ENCODE measurements at places on chromosomes 6 and 20.
A peak's percentile ranks its signal among the peaks of the same experiment; 100 is the strongest.

- no peak for DNase-seq
These were observed at the start of gene TRIM31 for GRCh38 chr6:30113003-30113759. TRIM31 (minus strand) TSS chr6:30113090; CDS start chr6:30112805, 285 bp downstream.

DNA sequence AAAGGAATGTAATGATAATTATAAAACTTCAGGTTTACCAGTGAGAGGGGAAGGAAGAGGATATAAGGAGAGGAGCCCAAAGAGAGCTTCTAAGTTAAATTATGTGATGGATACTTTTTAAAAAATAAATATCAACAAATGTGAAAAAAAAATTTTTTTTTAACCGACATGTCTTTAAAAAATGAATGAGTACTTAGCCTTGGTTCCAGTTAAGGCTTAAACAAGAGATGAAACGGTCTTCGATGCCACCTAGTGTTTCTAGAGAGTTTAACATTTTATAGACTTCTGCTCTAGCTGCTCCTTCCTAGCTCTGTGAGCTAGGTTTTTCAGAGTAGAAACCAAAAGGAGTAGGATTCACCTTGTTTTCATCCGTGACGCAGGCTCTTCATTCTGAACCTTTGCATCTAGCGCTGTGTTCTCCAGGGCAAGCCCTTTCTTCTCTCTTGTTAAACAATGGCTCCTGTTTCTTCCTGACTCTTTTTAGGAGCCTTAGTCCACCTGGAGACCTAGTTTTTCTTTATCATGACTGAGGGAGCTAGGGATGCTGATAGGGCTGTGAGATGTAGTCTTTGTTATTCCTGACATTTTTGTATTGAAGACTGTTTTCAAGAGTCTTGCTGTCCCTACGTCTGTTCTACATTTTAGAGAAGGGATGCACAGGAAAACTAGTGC lies 42.4 kb upstream of the GNRH2 start:
- no peak for DNase-seq

DNA sequence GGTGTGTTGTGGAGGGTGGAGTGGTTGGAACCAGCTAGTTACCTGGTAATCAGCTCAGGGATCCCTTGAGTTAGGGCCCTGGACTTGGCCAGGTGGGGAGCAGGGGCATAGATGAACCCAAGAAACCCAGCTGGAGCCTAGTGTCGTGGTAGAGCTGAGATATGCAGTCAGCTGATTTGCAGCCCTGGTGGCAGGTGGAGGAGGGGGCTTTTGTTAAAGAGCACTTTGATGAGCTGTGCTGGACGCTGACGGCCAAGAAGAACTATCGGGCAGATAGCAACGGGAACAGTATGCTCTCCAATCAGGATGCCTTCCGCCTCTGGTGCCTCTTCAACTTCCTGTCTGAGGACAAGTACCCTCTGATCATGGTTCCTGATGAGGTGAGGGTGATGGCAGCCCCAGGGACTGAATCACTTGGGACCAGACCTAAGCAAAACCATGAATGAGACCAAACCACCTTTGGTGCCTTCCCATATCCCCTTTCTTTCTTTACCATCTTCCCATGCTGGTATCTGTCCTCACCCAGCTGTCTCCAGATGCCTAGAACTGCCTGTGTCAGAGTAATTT lies 12.7 kb downstream of the DEF6 start:
- no peak for DNase-seq

- peak; percentile 47 for DNase-seq
These were observed 775 bp downstream of the PFDN4 start for GRCh38 chr20:54208548-54209176.

DNA sequence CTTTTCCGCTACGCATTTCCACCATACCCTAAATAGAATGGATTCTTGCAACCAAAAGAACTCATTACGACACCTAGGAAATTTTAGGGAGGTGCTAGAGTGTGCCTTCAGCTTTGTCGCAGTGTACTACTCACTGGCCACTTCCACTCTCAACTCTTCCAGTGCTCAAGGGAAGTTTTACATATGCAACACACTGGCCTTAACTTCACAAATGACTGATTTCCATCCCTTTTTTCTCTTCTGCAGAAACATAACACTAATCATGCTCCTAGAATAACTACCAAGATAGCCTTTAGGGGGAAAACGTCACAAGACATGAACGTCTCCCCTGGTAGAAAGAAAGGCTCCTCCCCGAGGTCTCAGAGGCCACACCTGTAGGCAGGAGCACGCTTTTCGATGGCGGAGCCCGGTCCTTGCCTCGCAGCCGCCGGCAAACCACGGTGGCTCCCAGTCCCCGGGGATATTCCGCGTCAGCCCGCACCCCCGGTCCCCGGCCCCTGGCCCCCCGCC lies 584 bp downstream of the LYRM4 start:
- DNase-seq = peak; percentile 36

- DNase-seq = peak; percentile 46
These were observed 73.2 kb downstream of the NCR2 start for GRCh38 chr6:41408576-41408975.

- no peak for DNase-seq
These were observed 11.2 kb downstream of the GCNT2 start for GRCh38 chr6:10532392-10532791.

GRCh38 chr20:2109425-2110210 lies 8.0 kb downstream of the STK35 start:
- DNase-seq = no peak

- no peak for DNase-seq
These were observed 243.9 kb downstream of the TAF4 start for GRCh38 chr20:61821735-61822134.

DNA sequence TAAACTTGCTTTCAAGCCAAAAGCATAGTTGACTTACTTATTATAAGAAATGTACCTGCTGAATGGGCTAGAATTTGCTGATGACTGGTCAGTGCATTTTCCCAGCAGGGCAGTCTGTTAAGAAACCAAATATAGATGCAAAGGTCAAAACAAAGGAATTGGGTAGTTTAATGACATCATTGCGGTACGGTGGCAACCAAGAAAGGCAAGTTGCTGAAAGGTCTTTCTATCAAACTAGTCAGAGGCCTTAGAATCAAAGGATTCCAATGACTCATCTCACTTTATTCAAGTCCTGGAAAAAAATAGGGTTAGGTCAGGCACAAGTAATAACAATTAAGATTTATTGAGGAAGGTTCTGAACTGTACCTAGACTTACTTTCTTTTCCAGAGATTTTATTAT lies 76.4 kb downstream of the KIZ start:
- no peak for DNase-seq

DNA sequence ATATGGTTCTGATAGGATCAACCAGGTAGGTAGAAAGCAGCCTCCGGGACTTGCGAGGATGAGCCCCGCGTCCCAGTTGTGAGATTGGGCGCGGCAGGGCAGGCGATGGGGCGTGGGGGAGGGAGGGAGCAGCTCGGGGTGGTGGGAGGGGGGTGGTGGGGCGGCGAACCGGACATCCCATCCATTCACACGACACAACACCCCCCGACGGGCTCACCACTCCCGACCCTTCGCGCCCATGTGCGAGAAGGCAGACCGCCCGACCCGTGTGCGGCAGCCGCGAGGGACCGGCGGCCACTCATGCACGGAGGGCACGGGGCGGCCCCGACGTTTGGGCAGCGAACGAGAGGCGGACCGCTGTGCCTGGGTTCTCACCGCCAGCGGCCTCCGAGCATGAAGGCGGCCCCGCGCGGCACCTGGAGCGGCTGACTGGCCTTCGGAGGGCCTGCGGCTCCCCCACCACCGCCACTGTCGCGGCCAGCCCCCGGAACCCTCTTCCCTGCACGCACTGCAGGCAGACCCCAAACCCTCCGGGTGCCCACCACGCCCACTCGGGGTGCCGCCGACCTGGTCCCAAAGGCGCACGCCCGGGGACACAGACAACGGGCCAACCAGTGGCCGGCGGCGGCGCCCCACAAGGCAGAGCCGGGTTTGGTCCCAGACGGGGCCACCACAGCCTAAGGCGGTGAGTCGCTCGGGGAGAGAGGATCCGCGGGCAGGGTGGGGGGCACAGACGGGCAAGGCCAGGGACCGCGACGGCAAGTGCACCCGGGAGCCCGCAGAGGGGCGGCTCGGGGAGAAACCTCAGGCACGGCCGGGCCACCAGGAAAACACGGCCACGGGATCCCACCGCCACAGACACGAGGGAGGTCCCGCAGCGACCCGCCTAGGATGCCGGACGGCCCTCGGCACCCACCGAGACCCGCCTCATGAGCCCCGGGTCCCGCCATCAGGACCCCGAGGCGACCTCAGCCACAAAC lies 769.2 kb upstream of the DEFB115 start:
- DNase-seq = no peak

GRCh38 chr6:140230282-140230681 lies 855.8 kb upstream of the CITED2 start:
- no peak for DNase-seq
